ENCODE measurements at places on chromosomes 12 and 14. TPM values are rescaled to one million over a fixed set of nuclear protein-coding genes. Genes with fewer than 3 reads are reported as not detected.

The LHX5 gene
- not detected for total RNA-seq

The TSPAN11 gene
- 6.5 TPM for total RNA-seq

The USP5 gene
- total RNA-seq: 76.7 TPM

The CATSPERB gene
- total RNA-seq: not detected

The TCTN1 gene
- total RNA-seq: 15.7 TPM

The KRT85 gene
- total RNA-seq: not detected

The PRIM1 gene
- 52.3 TPM for total RNA-seq

The LMO3 gene
- 7.4 TPM for total RNA-seq

The EIF2S3B gene
- 13.7 TPM for total RNA-seq

The UTP20 gene
- 35.3 TPM for total RNA-seq

The GSKIP gene
- 17.6 TPM for total RNA-seq

The GPRC5D gene
- total RNA-seq: not detected

The BRI3BP gene
- 20.7 TPM for total RNA-seq

GRCh38 chr12:121005346-121005815 is 10.9 kb downstream of the C12orf43 start:
- peak; percentile 35 for DNase-seq

DNA sequence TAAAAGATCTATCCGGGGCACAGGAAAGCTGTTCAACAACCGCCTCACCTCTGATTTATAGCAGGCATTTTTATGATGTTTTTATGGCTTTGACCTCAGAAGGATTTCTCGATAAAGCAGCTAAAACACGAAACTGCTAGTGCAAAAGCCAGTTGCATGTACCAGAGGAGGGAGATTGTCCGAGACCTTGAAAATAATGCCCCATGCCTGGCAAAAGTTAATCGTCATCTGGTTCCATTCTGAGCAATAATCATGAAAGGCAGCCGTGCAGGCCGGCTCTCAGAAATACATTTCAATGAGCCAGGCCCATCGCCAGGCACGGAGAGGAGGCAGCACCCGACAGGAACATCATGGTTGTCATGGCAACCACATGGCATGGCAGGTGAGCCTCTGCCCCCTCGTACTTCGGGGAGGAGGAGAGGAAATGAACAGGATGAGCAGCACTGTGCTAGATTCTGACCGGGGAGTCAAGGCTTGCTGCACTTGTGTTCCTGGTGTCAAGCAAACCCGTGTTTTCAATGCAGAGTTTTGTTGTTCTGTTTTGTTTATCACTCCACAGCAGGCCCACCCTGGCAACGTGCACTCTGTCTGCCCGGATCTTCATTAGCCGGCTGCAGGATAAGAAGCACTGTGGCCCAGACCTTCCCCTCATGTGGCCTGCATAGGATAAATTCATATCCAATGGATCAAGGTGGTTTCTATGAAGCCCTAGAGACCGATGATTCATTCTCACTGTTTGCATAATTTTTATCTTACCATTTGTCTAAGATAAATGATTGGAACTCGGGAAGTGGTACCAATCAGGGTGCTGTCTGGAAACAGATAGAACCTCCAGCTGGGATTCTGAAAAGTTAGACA is 160.2 kb downstream of the RIMBP2 start:
- DNase-seq: no peak

- DNase-seq: no peak
Observed at GRCh38 chr12:50728841-50729240, 35.1 kb upstream of the ATF1 start.

DNA sequence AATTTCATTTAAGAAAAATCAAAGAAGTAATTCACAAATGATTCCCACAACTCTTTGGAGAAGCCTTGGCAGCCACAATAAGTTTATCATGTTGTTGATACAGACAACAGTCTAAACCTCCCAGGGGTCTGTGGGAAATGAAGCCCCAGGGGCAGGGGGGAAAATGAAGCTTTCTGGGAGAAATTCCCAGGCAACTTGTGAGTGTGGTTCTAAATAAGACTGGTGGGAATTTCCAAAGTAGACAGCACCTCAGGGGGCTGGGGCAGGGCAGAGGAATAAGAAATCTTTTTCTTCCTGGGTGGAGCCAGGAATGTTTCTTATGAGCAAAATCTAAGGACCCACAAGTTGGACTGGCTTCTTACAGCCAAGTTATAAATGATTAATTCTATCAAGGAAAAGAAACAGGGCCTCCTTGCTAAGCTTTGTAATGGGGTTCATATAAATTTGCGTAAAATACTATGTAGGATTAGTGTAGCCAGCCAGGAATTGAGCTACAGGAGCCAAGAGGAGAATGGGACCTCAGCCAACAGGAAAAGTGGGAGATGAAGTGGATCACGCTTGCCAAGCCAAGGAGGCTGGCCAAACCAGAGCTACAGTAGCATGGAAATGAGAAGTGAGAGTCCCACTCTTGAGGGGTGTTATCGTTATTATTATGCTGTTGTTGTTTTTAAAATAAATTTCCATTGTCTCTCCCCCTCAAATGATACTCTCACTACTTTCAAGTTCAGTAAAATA is 182.9 kb upstream of the FAR2 start:
- DNase-seq: peak; percentile 29

GRCh38 chr14:68807148-68807600 is 14.3 kb upstream of the ZFP36L1 start:
- DNase-seq: peak; percentile 99

DNA sequence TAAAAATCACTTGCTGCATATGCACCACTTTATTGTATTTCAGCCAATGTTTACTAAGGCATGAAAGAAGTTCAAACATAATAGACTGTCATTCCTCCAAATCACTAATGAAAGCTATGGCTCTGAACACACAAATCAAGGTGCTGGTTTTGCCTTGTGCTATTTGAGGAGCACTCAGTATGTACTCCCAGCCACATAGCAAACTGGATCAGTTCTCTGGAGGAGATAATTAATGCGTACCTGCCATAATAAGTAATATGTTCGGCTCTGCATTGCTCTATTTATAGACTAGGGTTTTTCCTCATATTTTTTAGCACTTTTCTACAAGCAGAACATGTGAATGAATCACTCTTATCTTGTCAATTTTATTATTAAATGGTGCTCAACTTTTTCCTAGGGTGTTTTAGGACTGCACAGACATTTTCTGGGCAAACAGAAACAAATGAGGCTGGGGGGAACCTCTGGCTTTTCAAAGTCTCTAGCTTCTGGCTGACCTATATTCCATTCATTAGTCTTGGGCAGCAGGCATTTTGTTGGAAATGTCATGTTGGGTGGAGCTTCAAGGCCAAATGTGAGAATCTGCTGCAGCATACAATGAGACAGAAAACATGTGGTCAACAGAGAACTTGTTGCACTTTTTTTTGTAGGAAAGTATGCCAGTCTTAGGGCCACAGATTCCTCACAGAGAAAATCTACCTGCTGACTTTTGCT is 88.4 kb downstream of the GRIP1 start:
- no peak for DNase-seq

DNA sequence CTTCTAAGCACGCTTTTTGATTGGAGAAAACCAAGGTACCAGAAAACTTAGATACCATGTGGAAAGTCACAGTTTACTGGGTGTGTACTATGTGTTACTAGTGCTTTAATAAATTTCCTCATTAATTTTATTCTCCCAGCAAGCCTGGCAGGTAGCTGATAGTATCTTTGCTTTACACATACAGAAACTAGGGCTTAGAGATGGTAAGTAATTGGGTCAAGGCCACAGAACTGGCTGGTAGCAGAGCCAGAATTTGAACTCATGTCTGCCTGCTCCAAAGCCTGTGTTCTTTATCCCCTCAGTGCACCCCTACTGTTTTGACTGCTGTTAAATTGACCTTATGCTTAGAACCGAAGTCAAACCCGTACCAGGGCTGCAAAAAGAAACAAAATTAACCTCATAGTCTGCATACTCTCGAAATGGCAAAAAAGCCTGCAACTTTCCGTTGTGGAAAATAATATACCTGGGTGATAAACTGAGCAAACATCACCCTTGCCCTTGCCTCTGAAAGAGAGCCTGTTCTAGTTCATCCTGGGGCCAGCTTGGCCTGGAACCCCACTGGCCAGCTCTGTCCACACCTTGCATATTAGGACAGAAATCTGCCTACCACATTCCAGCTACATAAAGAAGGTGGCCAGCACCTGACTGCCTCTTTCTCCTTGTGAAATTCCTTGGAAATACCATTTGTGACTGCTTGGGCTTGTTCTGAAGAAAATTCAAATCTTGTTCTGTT is 118.9 kb downstream of the ETV6 start:
- no peak for DNase-seq

- DNase-seq: no peak
Observed at GRCh38 chr12:132909030-132909368, 21.6 kb upstream of the CHFR start.

DNA sequence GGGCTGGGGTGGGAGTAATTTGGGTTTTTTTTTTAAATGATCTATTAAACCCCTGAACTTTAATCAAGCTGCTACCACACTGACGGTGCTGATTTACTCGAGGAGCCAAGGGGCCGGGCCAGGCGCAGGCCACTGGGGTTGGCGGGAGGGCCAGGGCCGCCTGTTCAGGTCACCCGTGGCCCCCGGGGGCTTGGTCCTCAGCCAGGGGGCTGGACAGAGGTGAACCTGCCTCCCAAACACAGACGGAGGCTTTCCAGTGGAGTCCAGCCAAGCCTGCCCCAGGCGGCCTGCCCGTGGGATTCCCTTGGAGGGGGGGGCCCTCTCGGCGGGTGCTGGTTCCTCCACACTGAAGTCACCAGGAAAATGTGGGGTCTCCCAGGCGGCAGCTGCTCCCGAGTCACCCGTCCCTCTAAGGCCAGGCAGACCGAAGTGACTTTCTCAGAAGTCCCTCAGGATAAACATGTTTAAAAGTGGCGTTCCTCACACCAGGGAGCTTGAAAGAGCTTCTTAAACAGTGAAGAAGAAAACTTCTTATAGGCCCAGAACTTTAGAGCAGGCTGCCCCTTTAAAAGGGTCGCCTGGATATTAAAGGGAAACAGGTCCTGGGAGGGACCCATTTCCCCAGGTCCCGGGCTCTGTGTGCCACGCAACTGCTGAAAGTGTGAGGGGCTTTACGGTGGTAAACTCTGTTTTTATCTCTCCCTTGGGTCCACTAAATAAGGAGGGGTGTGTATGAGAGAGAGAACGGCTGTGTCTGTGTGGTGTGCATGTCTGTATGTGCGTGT is 167.2 kb upstream of the GSC start:
- DNase-seq: peak; percentile 65

GRCh38 chr12:102484428-102484958 is 4.1 kb upstream of the IGF1 start:
- DNase-seq: peak; percentile 71

- DNase-seq: no peak
Observed at GRCh38 chr12:53775478-53776145, 23.8 kb upstream of the CISTR start.

- DNase-seq: peak; percentile 9
Observed at GRCh38 chr14:76090616-76091391, 60.9 kb upstream of the GPATCH2L start.

DNA sequence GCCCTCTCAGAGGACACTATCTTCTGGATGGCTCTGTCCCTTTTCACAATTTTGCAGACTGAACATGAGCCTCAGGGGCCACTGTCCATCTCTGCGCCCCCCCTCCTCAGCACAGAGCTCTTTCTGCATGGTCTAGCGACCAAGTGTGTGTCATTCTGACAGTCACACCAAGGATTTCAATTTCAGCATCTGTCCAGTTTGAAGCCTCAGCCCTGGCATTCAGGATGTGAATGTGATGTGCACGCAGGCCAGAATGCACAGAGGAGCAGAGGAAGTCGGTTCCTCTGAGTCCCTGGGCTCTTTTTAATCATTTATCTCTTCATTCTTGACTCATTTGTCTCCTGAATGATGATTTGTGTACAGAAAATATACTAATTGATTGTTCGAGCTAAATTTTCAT is 102.0 kb upstream of the PWP1 start:
- no peak for DNase-seq

- no peak for DNase-seq
Observed at GRCh38 chr12:123939716-123940626, 32.7 kb downstream of the CCDC92 start.

- no peak for DNase-seq
Observed at GRCh38 chr12:123894823-123895345, 77.7 kb downstream of the CCDC92 start.

DNA sequence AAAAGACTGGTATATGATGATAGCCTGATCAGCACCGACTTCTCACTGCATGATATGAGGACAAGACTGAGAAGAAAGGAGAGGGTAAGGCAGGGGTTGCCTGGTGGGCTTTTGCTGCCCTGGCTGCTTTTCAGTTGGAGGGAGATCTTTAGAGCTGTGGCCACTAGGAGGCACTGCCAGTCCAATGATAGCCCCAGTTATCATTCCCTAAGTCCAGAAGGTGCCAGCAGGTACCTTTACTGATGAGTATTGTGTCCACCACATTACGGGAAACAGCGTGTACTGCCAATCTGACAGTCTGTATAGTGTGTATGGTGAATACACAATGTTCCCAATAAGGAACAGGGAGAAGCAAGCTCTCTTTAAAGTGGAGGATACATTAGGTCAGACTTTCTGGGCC is 55.8 kb upstream of the CCDC175 start:
- DNase-seq: peak; percentile 13

DNA sequence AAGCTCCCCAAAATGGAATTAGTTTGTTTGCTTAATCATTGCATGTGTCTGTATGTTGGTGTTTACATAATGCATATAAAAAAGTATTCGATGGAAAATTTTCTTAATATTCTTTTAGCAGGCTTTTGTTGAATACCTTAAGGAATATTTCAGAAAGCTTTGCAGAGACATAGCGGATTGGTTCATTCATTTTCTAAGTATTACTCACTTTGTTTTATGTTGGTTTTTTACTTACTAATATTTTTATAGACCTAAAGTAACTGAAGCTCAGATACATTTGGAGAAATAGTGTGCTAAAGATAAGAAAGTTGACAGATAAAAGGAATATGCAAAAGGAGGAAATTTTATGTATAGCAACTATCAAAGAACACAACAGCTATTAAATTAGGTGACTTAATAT is 191.0 kb downstream of the ERC1 start:
- DNase-seq: no peak

GRCh38 chr12:115057445-115057844 is 373.5 kb upstream of the TBX3 start:
- no peak for DNase-seq

GRCh38 chr12:52351196-52352059 is 15.9 kb downstream of the KRT85 start:
- no peak for DNase-seq

DNA sequence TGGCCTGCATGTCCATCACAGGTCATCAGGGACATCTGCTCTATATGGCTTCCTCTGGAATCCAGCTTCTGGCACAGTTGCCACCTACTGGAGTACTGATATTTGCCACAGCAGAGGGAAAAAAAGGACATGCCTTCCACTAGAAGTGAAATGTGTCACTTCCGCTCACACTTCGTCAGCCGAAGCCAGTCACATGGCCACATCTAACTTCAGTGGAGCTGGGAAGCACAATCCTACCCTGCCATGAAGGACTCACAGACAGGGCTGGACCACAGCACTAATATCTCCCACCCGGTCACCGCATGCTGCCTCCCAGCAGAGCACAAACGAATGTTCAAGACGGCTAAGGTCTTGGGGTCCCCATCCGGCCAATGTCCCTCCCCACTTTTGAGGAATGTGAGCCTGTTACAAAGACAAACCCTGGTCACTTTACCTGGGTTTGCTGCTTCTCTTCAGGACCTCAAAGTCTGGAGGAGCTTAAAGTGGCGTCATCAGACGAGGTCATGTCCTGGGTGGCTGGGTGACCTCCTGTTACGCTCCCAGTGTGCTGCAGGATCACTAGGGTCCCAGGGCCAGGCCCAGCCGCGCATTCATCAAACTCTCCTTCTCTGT is 98.6 kb downstream of the GCH1 start:
- no peak for DNase-seq

GRCh38 chr12:39605501-39605900 is 14.1 kb downstream of the ABCD2 start:
- no peak for DNase-seq

GRCh38 chr12:39355841-39356240 is 87.1 kb downstream of the KIF21A start:
- no peak for DNase-seq

GRCh38 chr12:130880411-130880885 is 8.6 kb downstream of the RAN start:
- no peak for DNase-seq
